NCI-H510A (cell line): ENCODE measurements at places on chromosomes 3 and 15.

- no peak for DNase-seq
These were observed 72.1 kb upstream of the PLAAT1 start for GRCh38 chr3:193168931-193169330.

GRCh38 chr3:112672716-112673541 lies 32.0 kb upstream of the CCDC80 start:
- DNase-seq = no peak

DNA sequence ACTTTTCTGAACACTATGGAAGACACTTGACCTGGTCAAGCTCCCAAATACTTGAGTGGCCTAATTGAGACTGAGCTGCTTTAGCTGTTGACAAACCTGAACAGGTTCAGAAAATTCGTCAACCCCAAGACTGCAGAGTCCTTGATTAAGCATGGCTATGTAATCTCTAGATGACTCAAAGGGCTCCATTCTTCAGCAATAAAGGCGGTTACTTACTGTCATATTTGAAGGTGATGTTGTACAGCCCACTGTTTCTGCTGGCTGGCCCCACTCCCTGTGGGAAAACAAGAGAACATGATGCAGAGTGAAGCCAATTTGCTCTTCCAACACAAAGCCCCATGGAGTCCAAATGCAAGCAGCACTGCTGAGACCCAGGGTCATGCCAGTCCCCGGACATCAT lies 45.1 kb downstream of the IL17RD start:
- DNase-seq = no peak

- no peak for DNase-seq
These were observed 134.3 kb upstream of the LRRN1 start for GRCh38 chr3:3664935-3665334.

GRCh38 chr3:2872884-2873283 lies 237.3 kb downstream of the IL5RA start:
- no peak for DNase-seq

GRCh38 chr15:41832875-41833274 lies 5.0 kb downstream of the JMJD7 start:
- DNase-seq = peak; percentile 74

DNA sequence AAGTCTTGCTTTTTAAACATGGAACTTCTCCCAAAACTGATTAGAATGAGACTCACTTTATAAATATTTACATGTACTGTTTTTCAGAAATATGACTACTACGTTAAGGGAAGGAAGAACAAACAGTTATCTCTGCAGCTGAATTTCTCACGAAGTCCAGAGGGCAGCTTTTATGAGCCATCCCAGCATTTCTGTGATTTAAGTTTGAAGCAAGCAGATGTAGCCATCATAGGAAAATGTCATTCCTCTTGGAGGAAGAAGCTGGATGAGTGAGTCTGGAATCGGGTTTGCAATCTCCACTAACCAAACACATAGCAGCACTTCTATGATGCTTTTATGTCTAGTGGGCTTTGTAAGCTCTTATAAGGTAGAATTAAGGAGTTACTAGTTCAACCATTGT lies 53.7 kb downstream of the SCN11A start:
- DNase-seq = no peak

- no peak for DNase-seq
These were observed 26.8 kb upstream of the NANOGP8 start for GRCh38 chr15:35111861-35112260.

GRCh38 chr15:52369455-52369854 lies 73.9 kb upstream of the MYO5C start:
- no peak for DNase-seq

DNA sequence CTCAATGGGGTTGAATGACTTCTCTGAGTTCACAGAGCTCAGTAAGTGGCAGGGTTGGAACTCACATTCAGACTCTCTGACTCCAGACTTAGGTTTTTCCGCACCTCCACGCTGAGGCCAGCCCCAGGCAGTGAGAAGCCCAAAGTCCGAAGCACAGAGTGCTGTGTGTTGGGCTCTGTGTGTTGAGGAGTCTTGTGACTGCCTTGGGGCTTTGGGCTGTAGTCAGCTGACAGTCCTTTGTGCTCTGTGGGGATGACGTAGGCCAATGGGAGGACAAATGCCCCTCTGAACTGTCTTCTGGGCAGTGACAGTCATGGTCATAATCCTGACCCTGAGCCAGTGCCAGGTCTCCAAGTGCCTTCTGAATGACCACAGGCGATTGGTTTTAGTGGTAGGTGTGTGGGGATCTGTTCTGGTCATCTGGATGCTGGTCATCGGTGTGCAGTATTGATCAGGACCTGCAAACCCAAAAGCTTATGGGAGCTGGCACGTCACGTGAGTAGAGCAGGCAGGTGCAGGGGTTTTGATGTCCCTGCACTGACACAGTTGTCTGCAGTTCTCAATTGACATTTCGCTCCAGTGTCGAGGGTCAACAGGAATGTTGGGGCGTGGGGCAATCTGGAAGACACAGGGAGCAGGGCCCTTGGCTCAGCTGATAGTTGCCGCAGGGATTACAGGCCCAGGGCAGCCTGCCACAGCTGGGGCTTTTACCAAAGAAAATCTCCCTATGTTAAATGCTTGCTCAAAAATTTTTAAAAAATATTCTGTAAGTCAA lies 45.3 kb downstream of the CAPN3 start:
- DNase-seq = no peak

DNA sequence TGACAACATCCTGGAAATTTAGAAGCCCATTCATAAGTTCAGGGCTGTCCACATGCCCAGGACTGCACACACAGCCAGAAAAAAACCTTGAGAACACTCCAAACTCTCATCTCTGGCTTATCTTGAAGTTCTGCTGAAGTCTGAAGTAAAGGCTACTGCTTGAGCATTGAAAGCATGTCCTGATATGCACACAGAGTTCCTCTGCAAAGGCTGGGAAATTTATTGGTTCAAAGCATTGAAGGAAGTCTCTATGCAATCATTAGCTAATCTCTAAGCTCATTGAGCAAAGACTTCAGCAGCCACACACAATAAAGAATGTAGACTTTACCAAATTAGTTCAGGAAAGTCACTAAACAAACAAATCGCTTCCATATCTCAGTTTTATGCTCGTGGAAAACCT lies 162.0 kb upstream of the STT3B start:
- no peak for DNase-seq

DNA sequence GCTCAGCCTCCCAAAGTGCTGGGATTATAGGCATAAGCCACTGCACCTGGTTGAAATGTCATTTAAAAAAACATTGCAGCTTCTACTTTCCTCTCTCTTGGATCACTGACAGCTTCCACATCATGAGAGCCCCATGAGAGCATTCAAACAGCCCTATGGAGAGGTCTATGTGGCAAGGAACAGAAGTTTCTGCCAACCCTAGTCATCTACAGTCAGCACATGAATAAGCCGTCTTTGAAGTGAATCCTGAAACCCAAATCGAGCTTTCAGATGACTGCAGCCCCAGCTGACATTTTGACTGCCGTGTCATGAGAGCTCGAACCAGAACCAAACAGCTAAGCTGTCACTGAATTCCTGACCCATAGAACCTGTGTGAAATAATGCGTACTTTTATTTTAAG lies 39.8 kb downstream of the CD200R1L start:
- no peak for DNase-seq

DNA sequence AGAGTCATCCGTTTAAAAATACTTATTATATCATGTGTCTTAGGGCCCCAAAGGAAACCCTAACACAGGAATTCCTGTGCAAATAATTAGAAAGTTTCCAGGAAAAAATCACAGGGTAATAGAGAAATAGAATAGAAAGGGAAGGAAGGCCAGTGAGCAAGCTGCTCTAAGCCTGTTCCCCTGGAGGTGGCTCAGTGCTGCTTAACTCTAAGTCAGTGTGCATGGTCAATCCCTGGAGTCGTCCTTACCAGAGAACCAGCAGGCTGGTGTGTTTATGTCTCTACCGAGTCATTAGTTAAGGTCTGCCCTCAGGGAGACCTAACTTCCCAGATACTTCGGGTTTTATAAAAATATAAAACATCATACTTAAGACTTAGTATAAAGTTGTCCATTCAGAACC lies 21.0 kb upstream of the MCF2L2 start:
- DNase-seq = no peak

- no peak for DNase-seq
These were observed 21.8 kb downstream of the CCDC32 start for GRCh38 chr15:40543082-40543481.

- no peak for DNase-seq
These were observed 28.7 kb downstream of the PFN2 start for GRCh38 chr3:149941946-149942345.

- no peak for DNase-seq
These were observed 37.4 kb downstream of the SLC9A9 start for GRCh38 chr3:143810953-143811265.

- no peak for DNase-seq
These were observed 15.4 kb downstream of the TMEM44 start for GRCh38 chr3:194617827-194618226.

- no peak for DNase-seq
These were observed 20.3 kb upstream of the ABTB1 start for GRCh38 chr3:127652246-127652995.

- no peak for DNase-seq
These were observed 559.9 kb upstream of the MCTP2 start for GRCh38 chr15:93671387-93671943.
